ENCODE measurements at places on chromosomes 16 and 17. TPM values are rescaled to one million over a fixed set of nuclear protein-coding genes. Genes with fewer than 3 reads are reported as not detected.

Gene SCGB1C2
- total RNA-seq: not detected

Gene CACNG1
- 0.22 TPM for total RNA-seq

Gene TEX19
- total RNA-seq: not detected

Gene STAC2
- not detected for total RNA-seq

Gene CLDN9
- total RNA-seq: 2.2 TPM

Gene RPL27
- 881 TPM for total RNA-seq

Gene TBX2
- 3.6 TPM for total RNA-seq

Gene TOB1
- total RNA-seq: 43.9 TPM

Measured in progenitor cell of endocrine pancreas (in vitro differentiated cells).